ENCODE measurements at places on chromosomes 16 and 17. TPM values are rescaled to one million over a fixed set of nuclear protein-coding genes. Genes with fewer than 3 reads are reported as not detected.

GRCh38 chr16:66346221-66346620, 20.3 kb upstream of the CDH5 start:
- H3K4me3 ChIP-seq: no peak overlapping the region
- no peaks in the 10 kb centered on the region for H3K36me3 ChIP-seq
- H3K4me1 ChIP-seq: peaks cover 3% of the 10 kb centered on the region

DNA sequence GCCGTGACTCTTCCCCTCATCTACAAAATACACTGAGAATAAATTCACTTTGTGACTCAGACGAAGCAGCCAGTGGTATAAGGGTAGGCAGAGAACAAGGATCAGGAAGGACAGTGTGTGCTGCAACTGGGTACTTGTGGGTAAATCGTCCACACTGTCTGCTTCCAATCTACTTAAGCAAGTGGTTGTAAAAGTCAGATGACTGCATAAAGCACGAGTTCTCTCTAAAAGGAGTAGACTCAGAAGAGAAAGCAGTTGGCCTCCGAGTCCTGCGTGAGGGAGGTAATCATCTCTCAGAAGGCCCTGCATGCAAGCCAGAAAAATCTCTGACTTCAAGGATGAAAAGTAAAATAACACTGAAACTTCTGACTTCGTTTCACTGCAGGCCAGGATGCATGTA, 43.1 kb downstream of the ANKFY1 start:
- H3K4me1 ChIP-seq: peaks cover 2% of the 10 kb centered on the region
- no peak for DNase-seq
- H3K27ac ChIP-seq: no peak overlapping the region
- no peak overlapping the region for H3K4me3 ChIP-seq

TPSD1 gene
- polyA plus RNA-seq: not detected

ADCY9 gene
- 0.21 TPM for polyA plus RNA-seq

GRCh38 chr17:35087731-35088355, 24.3 kb upstream of the RFFL start:
- H3K27me3 ChIP-seq: no peaks in the 10 kb centered on the region
- H3K27ac ChIP-seq: peak overlapping the region; percentile 96
- H3K36me3 ChIP-seq: no peaks in the 10 kb centered on the region
- peaks cover 27% of the 10 kb centered on the region for H3K4me1 ChIP-seq

GRCh38 chr16:84652566-84652965, 4.3 kb downstream of the KLHL36 start:
- H3K4me1 ChIP-seq: peaks cover 58% of the 10 kb centered on the region
- H3K27me3 ChIP-seq: no peaks in the 10 kb centered on the region
- H3K36me3 ChIP-seq: peaks cover 5% of the 10 kb centered on the region
